Myocyte (in vitro differentiated cells): ENCODE measurements at places on chromosomes 2 and 18. TPM values are rescaled to one million over a fixed set of nuclear protein-coding genes. Genes with fewer than 3 reads are reported as not detected.

GRCh38 chr2:195319548-195320412 is 337.2 kb upstream of the SLC39A10 start:
- no peak for DNase-seq

DNA sequence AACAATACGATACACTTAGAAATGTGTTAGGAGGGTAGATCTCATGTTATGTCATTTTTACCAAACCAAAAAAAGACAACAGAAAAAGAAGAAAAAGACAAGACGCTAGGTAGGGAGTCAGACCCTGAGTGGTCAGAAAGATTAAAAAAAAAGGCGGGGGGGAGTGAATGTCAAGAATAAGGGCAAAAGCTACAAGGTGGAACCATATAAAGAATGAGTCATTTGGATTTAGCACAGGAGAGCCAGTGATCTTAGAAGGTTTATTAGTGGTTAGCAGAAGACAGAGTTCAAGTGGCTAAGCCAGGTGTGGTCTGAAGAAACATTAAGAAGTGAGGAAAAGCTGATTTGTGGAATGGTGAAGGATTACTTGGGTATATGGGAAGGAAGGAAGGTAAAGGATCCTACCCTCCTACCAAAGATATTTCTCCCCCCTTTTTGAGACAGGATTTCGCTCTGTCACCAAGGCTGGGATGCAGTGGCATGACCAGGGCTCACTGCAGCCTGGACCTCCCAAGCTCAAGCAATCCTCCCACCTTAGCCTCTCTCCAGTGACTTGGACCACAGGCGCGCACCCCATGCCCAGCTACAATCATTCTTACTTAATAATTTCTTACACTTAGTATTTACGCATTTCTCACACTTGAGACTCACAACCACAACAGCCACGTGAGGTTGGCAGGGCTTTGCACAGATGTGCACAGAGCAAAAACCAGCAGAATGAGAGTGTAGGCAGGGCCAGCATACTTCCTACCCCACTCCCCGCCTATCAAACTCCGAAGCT is 2.6 kb downstream of the DSC2 start:
- DNase-seq: no peak

GRCh38 chr2:128447538-128447995 is 128.9 kb upstream of the HS6ST1 start:
- DNase-seq: no peak

DNA sequence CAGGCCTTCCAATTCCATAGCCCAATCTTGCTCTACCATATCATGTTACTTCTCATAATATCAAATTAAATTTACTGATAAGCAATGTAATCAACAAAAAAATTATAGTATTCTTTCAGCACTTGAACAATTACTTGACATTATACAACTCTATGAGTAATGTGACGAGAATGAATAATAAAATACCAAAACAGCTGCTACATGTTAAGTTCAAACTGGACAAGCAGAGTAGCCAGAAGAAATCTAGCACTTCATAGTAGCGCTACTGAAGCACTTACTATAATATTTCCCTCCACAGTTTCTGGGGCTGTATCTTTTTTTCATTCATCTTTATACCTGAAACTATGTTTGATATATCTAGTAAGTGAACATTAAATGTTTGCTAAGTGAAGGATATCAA is 14.9 kb downstream of the PPP3R1 start:
- DNase-seq: peak; percentile 39

DNA sequence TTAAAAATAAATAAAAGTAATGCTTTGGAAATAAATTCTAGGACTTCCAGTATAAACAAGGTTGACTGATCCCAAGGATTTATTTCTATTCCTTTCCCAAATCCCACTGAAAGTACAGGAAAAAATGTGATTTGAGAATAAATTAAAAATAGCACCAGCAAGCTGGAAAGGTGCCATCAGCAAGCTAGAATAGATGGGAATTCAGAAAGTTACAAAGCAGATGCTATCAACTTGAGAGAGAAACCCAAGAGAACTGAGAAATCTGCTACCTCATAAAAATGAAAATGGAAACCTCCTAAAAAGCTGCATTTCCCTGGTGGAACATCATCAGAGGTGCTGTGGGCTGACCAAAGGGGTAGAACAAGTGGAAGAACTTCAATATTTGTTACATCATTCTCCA is 148.6 kb upstream of the KCNJ3 start:
- peak; percentile 17 for DNase-seq

DNA sequence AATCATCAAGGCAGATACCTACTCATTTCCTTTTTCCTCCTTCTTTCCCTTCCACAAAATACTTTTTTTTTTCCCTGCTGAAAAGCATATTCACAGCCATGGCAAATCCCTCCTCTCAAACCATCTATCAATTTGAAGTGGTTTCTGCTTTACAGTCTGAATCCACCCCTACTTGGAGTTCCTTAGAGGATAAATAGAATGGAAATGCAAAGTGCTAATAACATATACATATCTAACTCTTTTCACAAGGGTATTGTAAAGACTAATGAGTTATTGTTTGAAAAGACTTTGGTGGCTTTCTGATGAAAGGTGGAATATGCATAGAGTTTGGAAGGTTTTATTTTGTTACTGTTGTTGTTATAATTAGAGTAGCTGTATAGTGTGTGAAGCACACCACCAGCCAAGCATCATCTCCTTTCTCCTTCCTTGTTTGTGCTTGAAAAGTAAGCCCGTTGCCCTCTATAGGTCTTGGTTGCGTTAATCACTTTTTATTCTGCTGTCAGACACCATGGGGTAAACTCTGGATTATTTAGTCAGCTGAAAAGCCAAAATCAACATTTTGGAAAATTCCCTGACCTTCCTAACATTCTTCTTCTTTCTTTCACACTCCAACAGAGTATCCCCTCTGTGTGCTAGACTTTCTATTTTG is 2126.9 kb upstream of the CELF4 start:
- DNase-seq: no peak

- DNase-seq: no peak
These were observed 15.2 kb upstream of the DSG3 start for GRCh38 chr18:31432316-31432715.

DNA sequence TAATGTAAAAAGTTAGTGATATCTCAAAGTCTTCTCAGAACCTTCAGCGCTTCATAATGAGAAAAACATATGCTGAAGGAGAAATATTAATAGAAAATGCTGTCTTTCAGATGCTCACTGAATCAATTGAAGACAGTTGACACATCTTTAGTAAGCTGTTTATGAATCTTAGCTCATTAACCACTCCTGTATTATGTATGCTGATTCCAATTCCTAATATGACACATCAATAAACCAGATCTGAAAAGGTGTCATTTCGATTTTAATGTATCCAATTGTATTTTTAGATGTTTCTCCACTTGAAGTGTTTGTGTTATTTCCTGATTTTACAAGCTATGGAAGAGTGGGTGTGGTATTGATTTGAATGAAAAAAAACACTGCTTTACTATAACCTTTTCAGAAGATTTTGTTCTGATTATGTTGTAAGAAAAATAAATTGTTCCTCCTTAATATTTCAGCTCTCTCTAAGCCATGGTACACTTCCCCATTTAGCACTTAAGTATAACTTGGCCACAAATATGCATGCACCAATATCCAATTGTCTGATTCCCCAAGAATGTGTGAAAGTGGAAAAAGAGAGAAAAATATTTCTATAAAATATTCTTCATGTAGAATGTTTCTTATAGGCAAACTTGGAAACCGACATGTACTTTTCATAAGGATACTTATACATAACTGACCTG is 569.8 kb downstream of the ARHGAP15 start:
- no peak for DNase-seq

DNA sequence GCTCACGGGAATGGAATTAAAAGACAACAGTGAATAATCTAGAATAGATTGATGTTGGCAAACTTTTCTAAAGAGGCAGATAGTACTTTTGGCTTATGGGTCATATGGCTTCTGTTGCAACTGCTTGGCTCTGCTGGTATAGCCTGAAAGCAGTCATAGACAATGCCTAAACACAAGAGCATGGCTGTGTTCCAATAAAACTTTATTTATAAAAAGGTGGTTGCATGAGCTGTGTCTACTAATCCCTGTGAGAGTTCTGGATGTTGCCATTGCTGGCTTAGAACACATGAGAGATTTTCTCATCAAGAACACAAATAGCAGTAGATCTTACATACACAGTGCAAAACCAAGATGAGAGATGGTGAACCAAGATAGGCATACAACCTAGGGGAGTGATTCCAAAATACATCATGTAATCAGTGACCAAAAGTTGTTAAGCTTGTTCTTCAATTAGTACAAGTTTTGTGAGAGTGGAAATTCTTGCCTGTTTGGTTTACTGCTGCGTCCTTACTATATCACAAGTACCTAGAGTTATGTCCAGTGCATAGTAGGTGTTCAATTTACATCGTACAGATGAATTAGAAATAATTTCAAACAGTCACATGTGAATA is 380.0 kb downstream of the METTL4 start:
- no peak for DNase-seq

DNA sequence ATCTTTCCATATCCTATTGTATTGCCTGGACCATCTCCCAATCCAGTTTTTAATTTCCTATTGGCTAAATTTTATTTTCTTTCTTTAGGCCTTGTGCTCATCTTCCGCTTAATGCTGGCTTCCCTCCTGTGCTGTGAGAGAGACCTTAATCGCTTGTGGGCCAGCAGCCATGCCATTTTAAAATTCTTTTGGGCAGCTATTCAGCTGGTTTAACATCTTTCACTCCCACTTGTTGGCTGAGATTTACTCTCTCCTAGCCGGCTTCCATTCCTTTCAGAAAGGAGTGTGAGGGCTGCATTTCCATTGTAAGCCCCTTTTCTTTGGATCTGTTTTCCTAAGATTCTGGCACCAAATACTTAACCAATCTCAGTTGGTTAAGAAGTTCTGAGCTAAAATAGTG is 140.9 kb upstream of the RASGRP3 start:
- DNase-seq: no peak

- DNase-seq: no peak
These were observed 41.9 kb downstream of the TRAPPC8 start for GRCh38 chr18:31901063-31901462.

- no peak for DNase-seq
These were observed 289.5 kb upstream of the SIX3 start for GRCh38 chr2:44651974-44652373.

- DNase-seq: no peak
These were observed 228.9 kb downstream of the ZNF407 start for GRCh38 chr18:74826572-74826971.

GRCh38 chr2:43837831-43838559 is 644 bp downstream of the ABCG5 start:
- DNase-seq: no peak

DNA sequence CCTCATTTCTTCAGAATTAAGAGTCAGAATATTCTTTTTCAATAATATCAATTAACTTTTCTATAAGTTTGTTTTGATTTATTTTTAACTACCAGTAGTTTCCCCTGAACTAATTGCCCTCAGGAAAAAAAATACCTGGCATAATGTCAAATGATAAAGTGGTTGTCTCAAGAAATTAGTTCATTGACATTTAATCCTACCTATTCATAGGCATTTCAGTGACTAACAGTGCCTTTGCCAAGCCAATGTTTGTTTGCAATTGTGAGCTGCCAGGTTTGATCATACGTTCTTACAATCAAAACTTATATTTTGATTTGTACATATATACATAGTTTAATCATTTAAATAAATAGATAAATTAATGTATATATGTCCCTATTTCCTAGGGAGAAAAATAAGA is 267.3 kb upstream of the MC4R start:
- DNase-seq: no peak

- DNase-seq: no peak
These were observed 392.1 kb upstream of the HS6ST1 start for GRCh38 chr2:128710729-128711128.

DNA sequence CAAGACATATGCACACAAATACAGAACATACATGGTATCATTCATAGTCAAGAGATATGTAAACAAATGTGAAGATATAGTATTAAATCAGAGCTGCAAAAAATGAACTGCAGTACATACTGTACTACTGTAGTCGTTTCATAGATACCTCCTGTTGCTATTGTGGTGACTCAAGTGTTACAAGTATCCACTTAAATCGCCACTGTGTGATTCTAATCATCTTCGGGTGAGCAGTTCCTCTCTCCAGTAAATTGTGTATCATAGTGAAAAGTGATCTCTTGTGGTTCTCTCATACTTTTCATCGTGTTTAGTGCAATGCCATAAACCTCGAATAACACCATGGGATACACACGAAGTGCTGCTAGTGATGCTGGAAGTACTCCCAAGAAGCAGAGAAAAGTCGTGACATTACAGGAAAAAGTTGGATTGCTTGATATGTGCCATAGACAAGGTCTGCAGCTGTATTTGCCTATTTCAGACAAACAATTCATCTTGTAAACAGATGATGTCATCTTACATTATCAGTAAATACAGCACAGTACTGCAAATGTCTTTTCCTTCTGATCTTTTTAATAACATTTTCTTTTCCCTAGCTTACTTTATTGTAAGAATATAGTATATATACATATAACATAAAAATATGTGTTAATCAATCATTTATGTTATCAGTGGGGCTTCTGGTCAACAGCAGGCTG is 222.2 kb downstream of the BCL11A start:
- DNase-seq: no peak

DNA sequence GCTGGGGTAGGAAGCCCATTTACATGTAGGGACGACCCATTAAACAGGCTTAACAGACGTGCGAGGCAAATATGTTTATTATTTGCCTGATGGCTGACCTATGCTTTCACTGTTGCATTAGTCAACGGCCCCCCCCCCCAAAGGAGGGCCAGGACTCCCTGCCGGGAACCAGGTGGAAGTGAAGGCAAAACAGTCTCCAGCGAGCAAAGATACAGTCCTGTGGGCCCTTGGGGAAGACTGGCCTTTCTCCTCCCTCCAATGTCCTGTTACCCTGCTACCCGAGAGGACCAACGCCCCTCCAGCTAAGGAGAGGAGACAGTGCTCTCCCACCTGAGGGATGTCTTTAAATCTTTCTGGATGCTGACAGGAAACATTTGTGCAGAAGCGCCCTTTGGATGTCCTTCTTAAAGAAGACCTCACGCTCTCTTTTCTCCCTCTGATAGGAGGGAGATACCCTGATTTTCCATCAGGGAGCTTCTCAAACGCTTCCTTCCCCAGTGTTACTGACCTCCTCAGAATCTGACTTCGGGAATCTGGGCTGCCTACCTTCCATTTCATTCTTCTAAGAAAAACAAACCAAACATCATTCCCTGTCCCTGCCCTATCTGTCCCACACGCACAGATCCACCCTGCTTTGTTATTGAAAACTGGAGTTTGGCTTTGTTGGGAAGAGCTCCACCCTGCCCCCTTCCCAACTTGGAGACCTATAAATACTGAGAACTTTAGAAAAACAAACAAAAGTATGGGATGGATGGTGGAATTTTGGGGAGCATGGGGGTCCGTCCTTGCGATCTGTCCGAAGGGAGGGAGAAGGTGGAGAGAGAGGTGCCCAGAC is 135.9 kb upstream of the SIX3 start:
- no peak for DNase-seq

GRCh38 chr2:29165362-29166241 is 50.4 kb downstream of the CLIP4 start:
- peak; percentile 32 for DNase-seq

- no peak for DNase-seq
These were observed 1675.4 kb downstream of the DPP10 start for GRCh38 chr2:116117845-116118244.

PRPF40A gene
- total RNA-seq: 104 and 111 TPM in 2 replicates

CNDP1 gene
- total RNA-seq: not detected in 2 replicates

GALNT14 gene
- total RNA-seq: not detected in 2 replicates

TSPYL6 gene
- not detected in 2 replicates for total RNA-seq

HOXD9 gene
- 0.16 and 0.29 TPM in 2 replicates for total RNA-seq

IL1R1 gene
- 12.9 and 13.9 TPM in 2 replicates for total RNA-seq
